ENCODE measurements at places on chromosomes 6 and 20.

GRCh38 chr20:57308451-57309271, 20.9 kb upstream of the SPO11 start:
- no peak for DNase-seq

GRCh38 chr6:11136809-11137208, 25.3 kb upstream of the ERVFRD-1 start:
- no peak for DNase-seq

DNA sequence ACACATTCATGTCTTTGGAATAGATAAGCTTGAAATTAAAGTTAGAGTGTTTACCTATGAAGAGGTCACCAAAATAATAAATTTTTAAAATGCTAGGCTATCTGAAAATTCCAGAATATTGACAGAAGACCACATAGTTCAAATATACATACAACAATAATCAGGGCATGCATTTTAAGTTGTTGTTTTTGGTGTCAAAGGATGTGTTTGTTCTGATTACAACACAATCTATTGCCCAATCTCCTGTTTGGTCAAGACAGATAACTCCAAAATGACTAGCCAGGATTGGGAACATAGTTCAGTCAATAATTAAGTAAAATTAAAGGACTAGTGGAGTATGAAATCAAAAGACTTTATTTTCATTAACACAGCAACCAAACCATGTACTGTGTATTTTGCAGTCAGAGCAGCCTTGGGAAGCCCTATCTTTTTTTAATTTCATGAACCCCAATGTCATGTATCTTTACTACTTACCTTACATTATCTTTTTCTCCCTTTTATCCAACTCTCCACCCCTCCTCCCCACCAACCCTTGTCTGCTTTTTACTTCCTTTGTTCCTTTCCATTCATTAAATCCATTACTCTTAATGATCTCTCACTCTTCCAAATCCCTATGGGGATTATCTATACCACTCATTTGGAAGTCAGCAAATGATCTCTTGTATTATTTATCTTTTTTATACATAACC, 111.2 kb downstream of the CDK19 start:
- DNase-seq, result no peak

GRCh38 chr20:6767536-6768227, at the start of gene BMP2:
BMP2 (plus strand) TSS chr20:6767686; CDS start chr20:6770127, 2,441 bp downstream.
- DNase-seq, result no peak

DNA sequence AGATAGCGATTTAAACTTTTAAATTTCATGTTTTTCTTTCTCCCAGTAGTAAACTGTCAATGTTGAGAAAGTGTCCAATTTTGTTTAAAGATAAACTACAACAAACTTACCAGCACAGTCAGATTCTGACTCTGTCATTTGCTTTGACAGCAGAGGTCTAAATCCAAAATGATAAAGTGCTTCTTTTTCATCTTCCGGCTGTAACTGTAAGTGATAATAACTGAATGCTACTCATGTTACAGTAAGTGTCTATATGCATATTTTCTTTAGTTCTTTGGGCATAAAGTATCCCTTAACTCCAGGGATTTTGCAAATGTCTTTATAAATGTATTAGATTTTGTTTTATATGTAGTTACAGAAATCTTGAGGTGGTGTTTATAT, 610.4 kb downstream of the RFPL4B start:
- no peak for DNase-seq

GRCh38 chr6:168825226-168826077, 384.5 kb downstream of the SMOC2 start:
- DNase-seq, result no peak

- no peak for DNase-seq
These were observed 69.5 kb upstream of the LGSN start for GRCh38 chr6:63389191-63389844.

DNA sequence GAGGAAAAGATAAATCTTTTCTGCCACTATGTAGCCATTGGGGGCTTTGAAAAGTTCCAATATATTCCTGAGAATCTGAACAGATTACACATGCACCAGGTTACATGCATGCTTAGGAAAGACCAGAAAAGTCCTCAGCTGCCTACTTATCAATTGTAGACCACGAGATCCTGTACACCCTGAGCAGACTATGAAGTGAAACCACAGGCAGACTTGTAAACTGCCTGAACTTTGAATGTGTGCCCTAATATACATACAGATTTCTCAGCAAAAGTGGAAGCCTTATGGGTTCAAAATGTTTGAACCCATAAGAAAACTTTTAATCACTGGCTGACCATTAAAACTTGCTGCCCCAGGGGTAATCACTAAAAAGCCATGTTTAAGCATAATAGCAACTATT, 273.5 kb upstream of the RUNX2 start:
- no peak for DNase-seq

DNA sequence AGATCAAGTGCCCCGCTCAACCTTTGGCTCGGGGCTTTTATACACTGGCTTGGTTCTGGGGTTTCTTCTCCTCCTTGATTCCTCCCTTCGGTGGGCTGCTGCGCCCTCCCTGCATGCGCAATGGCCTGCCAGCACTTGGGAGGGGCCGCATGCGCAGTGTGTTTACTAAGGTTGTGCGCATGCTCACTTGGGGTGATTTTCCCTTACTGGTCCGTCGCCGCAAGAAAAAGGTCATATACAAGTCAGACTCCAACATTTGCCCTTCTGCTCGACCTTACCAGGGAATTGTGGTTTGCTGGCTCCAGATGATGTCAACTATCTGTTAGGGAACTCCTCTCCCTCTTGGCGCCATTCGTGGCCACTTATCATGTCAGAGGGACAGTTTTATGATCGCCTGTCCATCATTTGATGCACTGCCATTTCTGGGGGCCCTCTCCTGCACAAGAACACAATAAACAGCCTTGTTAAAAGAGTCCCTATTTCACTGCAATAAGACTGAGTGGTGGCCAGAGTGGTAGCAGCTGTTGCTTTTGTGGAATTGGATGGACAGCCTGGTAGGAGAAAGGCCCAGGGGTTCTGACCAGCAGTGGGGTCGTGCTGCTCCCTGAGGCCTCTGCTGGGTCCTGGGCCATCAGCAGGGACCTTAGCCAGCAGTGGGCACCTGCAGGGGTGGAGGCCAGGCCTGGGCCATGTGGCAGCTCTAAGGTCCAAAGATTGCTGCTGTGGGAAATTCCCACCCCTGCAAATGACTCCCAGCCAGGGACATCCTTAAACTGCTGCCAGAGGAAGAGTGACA, 2.8 kb upstream of the LBP start:
- DNase-seq, result no peak

GRCh38 chr6:56521454-56521853, 121.2 kb downstream of the DST start:
- DNase-seq, result no peak

DNA sequence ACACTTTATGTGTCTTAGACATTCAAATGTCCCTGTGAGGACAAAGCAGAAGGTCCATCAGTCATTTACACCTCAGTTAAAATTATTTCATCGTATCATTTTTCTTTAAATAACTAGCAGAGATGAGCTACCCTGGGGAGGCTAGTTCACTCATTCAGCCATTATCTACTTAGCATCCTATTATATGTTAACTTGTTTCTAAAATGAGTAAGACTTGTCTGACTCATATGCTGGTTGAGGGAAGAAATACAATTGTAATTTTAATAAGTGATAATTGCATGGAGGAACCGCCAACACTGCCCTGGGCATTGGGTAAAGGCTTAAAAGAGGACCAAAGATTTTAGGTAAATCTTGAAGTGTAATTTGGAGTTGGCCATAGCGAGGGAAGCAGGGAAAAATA, 12.4 kb upstream of the PTPRK start:
- no peak for DNase-seq

DNA sequence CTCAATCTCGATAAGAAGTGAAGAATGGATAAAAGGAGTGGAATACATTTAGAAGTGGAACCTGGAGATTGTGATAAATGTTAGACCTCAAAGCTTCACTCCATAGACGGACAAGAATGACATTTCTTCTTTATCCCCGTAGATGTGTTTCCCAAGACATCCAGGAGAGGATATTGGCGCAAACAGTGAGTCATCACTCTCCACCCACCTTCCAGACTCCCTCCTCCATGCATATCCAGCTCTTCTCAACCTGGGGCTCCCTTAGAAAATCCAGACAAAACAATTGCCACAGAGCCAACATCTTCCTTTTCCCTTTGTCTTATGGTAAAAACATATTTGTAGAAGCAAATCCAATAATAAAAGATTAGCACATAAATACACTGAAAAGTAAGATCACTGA, 586.1 kb downstream of the PTPRT start:
- no peak for DNase-seq

GRCh38 chr6:86118271-86118670, 475.6 kb upstream of the SYNCRIP start:
- DNase-seq, result no peak

DNA sequence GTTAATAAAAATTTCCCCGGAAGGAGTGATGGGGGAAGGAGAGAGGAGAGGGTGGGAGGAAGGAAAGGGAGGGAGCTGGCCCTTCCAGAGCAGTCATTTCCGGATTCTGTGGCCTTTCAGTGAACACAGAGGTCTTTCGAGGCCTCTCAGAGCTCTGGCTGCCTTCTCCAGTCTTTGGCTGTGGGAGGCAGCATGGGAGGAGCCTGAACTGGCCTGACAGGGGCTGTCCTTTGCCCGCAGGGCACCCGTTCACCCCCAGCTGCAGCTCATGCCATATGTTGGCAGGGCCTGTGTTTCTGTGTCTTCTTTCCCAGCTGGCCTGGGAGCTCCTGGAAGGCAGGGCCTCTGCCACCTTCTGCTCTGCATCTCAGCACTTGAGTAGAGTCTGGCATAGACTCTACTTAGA, 95.5 kb downstream of the PPP1R14C start:
- no peak for DNase-seq

- no peak for DNase-seq
These were observed 3.1 kb downstream of the IFNGR1 start for GRCh38 chr6:137216106-137216505.

DNA sequence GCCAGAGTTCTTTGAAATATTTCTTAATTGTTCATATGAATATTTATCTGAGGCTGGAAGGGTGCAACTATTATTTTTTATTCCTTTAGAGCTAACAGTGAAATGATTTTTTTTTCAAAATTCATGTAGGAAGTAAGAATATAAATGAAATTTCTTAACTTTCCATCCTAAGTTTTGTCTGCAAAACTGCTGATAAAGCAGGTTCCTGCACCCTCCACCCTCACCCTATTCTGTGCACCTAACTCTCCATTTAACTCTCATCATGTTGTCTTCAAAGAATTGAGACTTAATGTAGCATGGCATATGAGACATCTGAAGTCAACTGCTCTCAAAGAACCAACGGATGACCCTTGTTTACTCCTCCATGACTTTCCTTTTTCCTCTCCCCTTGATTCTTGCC, 23.5 kb upstream of the MANEA start:
- no peak for DNase-seq

DNA sequence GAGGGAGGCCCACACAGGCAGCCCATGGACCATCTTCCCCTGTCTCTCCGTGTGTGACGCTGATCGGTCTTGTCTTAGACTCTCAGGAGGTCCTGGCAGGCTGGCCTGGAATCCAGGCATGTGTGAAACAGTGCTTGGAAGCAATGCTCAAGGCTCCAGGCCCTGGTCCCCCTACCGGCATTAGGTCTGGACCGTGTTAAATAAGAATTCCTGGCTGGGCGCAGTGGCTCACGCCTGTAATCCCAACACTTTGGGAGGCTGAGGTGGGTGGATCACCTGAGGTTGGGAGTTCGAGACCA, 13.0 kb downstream of the IP6K3 start:
- no peak for DNase-seq

- DNase-seq, result no peak
These were observed 50.3 kb downstream of the RRBP1 start for GRCh38 chr20:17631576-17632319.

GRCh38 chr6:111524735-111525134, 41.7 kb upstream of the REV3L start:
- no peak for DNase-seq

- DNase-seq, result no peak
These were observed 8.7 kb downstream of the FNDC11 start for GRCh38 chr20:63562461-63563224.

- peak; percentile 39 for DNase-seq
These were observed 142.9 kb downstream of the LRFN2 start for GRCh38 chr6:40444312-40444711.

DNA sequence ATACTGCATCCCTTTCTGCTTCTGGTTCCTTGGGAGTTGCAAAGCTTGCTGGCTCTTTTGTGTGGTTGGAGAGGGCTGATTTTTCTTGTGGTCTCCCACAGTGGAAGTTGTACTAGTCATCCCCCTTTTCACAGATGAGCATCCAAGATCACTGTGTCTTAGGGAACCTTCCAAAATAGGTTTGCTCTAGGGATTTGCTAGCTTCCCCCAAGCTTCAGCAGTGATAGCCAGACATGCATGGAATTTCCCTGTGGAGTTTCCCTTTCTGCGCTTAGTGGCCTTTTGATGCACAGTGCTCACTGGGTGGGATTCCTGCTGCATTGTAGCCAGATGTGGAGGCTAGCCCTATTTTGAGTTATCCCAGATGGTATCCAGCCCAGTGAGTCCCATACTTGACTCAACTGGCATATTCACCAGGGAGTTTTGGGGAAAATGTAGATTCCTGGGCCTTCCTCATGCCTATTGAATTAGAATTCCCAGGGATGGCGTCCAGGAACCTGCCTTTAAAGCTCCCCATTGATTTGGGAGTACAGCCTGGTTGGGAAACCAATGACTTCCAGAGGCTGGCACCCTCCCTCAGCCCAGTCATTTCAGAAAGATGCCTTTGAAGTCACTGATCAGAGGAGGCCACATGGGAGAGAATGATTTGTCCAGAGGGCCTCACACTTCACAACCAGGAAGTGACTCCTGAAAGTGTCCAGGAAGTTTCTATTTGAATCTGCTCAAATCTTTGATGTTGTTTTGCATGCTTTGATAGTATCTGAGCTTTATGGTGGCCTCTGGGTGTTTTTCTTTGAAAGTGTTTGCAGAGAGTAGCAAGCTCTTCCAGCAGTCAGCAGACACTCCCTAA, 25.9 kb downstream of the PPARD start:
- no peak for DNase-seq

GRCh38 chr6:30615958-30616810, 859 bp downstream of the PPP1R10 start:
- DNase-seq, result peak; percentile 71

DNA sequence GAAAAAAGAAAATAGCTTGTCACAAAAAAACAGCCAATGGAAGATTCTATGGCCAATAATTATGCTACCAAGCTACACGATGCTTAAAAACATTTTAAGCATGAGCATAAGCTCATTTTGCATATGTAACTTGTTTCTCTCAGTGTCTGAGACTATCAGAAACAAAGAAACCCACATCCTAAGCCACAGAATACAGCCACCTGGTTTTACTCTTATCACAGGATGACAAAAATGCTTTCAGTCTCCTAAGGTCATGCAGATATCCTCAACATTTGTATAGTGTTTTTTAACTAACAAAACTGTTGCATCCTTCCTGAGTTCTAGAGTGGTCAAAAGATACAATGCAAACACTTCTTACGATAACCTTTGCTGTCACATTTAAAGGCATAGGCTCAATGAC, 172.1 kb upstream of the RUNX2 start:
- peak; percentile 2 for DNase-seq

All from NCI-H2029 treated with DMSO at 0.1 percent for 48 hours (cell line).